ENCODE measurements at places on chromosomes 6 and 20.

DNA sequence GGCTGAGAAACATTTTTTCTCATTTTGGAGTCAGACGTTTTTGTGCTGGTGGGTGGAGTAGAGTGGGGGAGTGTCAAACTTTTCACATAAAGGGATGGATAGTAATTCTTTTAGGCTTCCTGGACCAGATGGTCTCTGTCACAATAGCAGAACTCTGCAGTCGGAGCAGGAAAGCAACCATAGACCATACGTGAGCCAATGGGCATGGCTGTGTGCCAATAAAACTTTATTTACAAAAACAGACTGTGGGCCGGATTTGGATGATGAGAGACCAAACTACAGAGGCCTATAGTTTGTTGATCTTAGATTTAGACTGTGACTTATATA lies 70.8 kb upstream of the SLC22A23 start:
- no peak for DNase-seq

DNA sequence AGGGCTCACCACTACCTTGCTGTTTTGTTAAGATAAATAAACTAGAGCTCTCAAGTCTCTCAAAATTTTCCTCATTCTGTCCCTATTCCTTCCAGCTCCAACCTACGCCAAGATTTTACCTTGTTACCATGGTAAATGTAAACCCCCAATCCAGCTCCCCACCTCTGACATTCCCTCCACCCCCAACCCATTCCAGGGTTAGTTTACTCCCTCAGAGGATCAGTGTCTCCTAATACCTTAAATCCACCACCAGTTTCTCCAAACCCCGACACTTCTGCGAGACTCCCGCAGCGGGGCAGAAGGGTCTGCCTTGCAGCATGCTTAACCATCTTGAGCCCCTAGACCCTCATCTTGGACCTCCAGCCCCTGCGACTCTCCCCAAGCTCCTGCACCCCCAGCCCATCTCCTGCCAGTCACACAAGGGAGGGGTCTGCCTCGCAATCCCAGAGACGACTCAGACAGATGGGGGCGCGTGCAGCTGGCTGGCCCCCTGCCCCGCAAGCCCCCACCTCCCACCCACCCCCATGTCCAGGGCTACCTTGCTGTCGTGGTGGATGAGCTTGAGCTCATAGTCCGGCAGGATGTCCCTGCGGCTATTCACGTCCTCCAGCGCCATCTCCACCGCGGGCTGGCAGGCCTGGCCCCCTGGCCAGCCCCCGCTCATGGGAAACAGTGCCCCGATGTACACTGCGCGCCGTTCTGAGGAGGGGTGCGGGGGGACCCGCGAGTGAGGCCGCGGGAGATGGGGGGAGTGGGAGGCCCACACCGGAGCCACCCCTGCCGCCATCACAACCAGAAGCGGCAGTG lies 5.8 kb downstream of the GABBR1 start:
- no peak for DNase-seq

- no peak for DNase-seq
These were observed 96.4 kb upstream of the RNF24 start for GRCh38 chr20:4111440-4112411.

- no peak for DNase-seq
These were observed 43.9 kb downstream of the NR2E1 start for GRCh38 chr6:108209738-108210137.

- DNase-seq, result no peak
These were observed 24.6 kb downstream of the SLCO4A1 start for GRCh38 chr20:62666736-62667529.

DNA sequence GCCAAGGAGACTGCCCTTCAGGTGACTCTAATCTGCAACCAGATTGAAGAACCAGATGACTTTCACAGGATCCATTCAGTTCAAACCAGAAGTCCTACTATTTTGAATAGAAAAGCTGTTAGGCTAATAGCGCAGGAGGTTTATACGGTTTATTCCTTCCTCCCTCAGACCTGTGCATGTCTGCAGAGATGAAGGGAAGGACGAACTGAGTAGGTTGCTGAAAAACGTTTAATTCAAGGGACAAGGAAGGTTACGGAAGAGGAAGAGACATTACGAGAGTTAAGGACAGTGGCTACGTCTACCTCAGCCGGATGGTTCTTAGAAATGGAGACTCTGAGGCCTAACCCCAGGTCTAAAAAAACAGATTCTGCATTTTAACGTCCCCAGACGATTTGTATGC lies 978 bp downstream of the AURKA start:
- no peak for DNase-seq

- DNase-seq, result no peak
These were observed 102.1 kb downstream of the EYA4 start for GRCh38 chr6:133343220-133343619.

DNA sequence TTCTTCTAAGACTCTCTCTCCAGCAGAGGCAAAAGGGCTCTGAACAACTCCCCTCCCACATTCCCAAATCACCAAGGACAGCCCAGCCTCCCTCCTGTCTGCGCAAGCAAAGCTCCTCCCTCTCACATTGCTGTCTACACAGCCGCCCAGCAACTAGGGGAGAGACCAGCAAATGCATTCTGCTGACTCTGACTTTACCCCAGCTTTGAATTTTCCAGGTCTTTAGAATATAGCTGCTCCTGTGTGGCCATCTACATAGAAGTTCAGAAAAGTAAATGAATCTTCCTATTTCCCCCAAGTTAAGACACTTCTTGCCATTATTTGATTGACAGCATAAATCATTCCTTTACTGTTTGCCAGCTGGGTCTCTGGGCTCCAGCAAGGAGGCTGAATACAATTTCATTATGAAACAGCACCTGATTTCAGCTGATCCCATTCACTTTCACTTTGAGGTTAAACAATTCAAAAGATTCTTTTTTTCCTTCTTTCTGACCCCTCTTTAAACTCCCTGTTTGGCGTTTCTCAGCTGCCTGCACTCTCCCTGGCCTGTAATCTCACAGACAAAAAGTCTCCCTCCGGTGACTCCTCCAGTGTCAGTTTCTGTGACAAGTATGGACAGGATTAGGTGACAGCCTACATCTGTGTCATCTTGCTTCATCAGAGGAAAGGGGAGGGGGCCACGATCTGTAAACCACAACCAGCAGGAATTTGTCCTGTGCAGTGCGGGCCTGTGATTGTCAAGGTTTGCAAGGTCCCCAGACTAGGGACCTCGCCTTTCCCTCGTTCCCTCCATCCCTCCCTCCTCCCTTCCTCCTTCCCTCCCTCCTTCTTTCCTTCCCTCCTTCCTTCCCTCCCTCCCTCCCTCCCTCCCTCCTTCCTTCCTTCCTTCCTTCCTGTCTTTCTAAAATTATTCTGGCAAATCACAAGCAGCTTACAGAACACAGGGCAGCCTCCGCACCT lies 205.6 kb upstream of the RIN2 start:
- DNase-seq, result no peak

DNA sequence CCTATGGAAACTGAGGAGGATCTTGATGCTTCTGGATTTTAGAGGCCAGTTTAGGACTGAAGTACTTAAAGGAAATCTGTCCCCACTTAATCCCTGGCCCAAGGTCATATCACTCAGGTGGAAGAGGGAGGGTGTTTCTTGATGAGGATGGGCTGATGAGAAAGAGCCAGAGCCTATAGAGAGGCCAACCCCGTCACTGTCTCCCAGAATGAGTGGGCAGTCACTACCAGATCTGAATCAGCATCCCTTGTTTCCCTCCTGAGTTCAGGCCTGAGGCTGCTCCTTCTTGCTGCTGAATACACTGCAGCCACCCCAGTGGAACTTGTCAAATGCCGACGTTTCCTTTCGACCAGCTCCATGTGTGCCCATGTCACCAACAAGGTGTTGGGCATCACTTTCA lies 14.8 kb downstream of the ARMC12 start:
- DNase-seq, result no peak

DNA sequence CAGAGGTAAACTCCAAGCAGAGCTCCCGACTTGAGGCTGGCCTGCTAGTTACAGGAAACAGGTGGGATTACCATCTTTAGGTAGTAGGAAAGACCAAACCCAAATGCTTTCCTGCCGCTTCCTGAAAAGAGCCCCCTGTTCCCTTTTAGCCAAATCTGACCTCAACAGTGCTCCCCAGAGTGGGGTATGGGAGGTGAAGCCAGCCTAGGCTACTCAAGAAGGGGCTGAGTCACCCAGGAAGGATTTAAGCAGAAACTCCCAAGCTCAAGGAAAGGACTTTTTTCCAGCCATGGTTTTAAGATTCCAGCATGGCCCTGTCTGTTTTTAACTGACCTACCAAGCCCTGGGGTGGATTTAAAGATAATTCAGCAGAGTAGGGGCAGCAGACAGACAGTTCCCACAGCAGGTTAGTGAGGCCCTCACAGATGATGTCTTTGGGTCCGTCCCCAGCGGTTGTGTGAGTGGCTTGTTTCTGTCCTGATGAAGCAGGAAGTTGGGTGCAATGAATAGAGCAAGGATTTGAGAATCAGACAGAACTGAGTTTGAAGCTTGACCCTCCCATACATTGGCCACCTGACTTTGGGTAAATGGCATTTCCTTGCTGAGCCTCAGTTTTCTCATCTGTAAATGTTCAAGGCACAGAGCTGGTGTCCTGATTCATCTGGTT lies 76.9 kb upstream of the MAFB start:
- no peak for DNase-seq

All from NCI-H187 treated with DMSO at 0.1 percent for 48 hours (cell line).